ENCODE measurements at places on chromosomes 7 and 10. TPM values are rescaled to one million over a fixed set of nuclear protein-coding genes. Genes with fewer than 3 reads are reported as not detected.

- H3K27ac ChIP-seq = no peak overlapping the region
- H3K4me1 ChIP-seq = no peaks in the 10 kb centered on the region
- DNase-seq = no peak
- H3K27me3 ChIP-seq = no peaks in the 10 kb centered on the region
- no peak overlapping the region for H3K4me3 ChIP-seq
- no peaks in the 10 kb centered on the region for H3K36me3 ChIP-seq
These were observed 234.6 kb upstream of the PITRM1 start for GRCh38 chr10:3407208-3407607.

- no peak overlapping the region for H3K27ac ChIP-seq
- H3K4me1 ChIP-seq = no peaks in the 10 kb centered on the region
- peaks cover 21% of the 10 kb centered on the region for H3K36me3 ChIP-seq
- no peak overlapping the region for H3K4me3 ChIP-seq
These were observed 6.3 kb downstream of the ALDH18A1 start for GRCh38 chr10:95650232-95650631.

LAMB4 gene
- not detected for total RNA-seq

GRCh38 chr7:112186300-112186699, 19.9 kb downstream of the DOCK4 start:
- no peak for DNase-seq
- no peak overlapping the region for H3K4me3 ChIP-seq
- H3K36me3 ChIP-seq = no peaks in the 10 kb centered on the region

DNA sequence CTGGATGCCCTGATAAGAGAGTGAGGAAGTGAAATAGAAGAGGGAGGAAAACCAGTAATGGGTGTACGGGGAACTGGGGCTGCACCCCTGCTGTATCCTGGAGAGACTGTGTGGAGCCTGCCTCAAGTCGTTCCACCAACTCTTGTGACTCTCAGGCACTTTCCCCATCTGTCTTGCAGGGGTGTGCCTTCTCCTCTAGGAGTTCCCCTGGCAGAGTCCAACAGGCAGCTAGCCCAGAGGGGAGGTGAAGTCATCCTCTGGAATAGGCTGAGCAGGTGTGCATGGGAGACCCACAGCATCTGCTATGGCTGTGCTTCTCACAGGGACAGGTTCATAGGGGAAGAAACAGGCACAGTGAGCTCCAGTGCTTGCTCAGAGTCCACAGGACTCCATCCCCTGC, 46.8 kb downstream of the WIPF3 start:
- H3K4me3 ChIP-seq = no peak overlapping the region
- H3K36me3 ChIP-seq = no peaks in the 10 kb centered on the region
- no peaks in the 10 kb centered on the region for H3K27me3 ChIP-seq
- H3K27ac ChIP-seq = no peak overlapping the region
- no peaks in the 10 kb centered on the region for H3K4me1 ChIP-seq

DNA sequence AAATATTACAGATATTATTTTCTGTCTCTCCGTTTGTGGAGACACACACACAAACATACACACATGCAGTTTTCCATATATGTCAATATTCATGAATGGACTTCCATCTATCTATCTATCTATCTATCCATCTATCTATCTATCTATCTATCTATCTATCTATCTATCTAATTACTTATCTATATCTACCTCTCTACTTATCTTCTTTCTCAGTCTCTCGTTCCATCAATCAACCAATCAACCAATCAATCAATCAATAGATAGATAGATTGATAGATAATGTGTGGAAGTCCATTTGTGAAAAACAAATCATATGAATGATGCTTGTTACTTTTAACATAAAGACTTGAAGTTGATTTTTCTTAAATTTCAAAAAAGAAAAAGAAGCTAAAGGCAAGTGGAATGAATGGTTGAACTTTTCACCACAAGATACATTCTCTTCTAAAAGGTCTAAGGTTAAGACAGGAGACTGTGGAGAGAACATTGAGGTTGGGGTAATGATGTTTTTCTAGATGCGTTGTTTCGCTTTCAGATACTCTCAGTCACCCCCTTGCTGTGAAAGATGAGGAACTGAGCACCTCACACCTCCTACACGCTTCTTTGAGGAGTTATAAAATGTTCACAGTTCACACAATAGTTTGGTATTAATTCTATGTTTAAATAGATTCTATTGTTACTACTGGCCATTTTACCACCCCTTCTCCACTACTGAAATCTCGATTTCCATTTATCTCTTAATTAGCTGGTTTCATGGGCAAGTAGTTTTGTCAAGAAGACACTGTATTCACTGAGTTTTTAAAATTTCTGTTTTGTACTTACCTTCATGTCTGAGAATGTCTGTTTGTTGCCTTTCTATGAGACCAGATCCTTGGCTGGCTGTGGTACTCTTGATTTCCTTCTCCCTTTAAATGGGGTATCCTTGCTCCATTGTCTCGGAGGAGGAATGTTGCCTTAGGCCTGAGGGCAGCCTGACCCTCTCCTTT, 114.1 kb downstream of the EMX2 start:
- no peak overlapping the region for H3K4me3 ChIP-seq
- H3K27ac ChIP-seq = no peak overlapping the region
- DNase-seq = no peak

OR2A12 gene
- not detected for total RNA-seq

MSMB gene
- total RNA-seq = not detected
